ENCODE measurements at places on chromosomes 6 and 20. TPM values are rescaled to one million over a fixed set of nuclear protein-coding genes. Genes with fewer than 3 reads are reported as not detected.

Gene STX11
- total RNA-seq, result 3.0 TPM

Gene CFAP61
- not detected for total RNA-seq

Gene NECAB3
- total RNA-seq, result 95.7 TPM

Gene MYB
- 53.7 TPM for total RNA-seq

Gene OPRM1
- total RNA-seq, result not detected

Gene KHDC1L
- not detected for total RNA-seq

Gene CST3
- 607 TPM for total RNA-seq

Gene PGC
- 1.5 TPM for total RNA-seq

Gene B3GALT4
- total RNA-seq, result 39.5 TPM

Gene TREML4
- not detected for total RNA-seq

Gene PPT2
- 28.5 TPM for total RNA-seq

Gene RIPPLY2
- not detected for total RNA-seq

Measured in transverse colon (tissue), 4 donors.